Stimulated activated CD4-positive, alpha-beta T cell treated with anti-CD3 and anti-CD28 coated beads, Interleukin-12 subunit alpha, Interleukin-12 subunit beta, amount 100 ng/mL, for 48 hours (primary cell): ENCODE measurements at places on chromosomes 13 and 19.

DNA sequence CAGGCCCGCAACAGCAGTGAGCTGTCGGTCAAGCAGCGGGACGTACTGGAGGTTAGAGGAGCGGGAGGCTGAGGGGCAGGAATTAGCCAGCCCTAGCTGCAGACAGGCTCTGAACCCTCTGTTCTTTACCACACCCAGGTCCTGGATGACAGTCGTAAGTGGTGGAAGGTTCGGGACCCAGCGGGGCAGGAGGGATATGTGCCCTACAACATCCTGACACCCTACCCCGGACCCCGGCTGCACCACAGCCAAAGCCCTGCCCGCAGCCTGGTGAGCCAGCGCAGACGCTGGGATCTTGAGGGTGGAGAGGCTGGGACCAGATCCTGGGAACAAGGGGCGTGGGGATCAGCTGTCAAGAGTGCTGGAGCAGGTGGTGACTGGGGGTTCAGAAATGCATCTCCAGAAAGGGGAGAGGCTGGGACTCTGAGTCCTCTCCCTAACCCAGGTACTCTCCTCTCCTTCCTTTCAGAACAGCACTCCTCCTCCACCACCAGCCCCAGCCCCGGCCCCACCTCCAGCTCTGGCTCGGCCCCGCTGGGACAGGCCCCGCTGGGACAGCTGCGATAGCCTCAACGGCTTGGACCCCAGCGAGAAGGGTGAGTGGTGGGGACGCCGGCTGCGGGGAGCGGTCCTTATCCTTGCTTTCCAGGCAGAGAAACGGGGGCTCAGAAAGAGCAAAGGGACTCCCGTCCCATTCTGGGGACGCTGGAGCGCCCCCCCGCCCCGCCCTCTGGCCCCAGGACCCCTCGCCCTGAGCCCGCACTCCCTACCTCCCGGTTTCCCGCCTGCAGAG lies 10.4 kb downstream of the EPS8L1 start:
- no peak for DNase-seq

DNA sequence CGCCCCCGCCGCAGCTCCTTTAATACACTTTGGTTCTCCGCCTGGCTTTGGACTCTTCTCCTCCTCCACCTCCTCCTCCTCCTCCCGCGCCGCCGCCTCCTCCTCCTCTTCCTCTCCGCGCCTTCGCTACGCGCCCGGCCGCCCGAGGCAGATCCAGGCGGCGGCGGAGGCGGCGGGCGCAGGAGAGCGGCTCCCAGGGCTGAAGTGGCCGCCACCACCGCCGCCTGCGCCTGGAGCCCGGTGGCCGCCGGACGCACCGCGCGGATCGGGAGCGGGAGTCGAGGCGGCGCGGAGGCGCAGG lies at the start of gene ZIC2:
ZIC2 (plus strand) TSS at position 50 of the 301 bp plus-strand sequence. CDS start 281 bp downstream, outside the sequence.
- no peak for DNase-seq

GRCh38 chr13:99376132-99376531 lies 68.9 kb upstream of the GPR183 start:
- no peak for DNase-seq

GRCh38 chr13:27170221-27170515 lies 1.4 kb downstream of the USP12 start:
- DNase-seq = no peak

DNA sequence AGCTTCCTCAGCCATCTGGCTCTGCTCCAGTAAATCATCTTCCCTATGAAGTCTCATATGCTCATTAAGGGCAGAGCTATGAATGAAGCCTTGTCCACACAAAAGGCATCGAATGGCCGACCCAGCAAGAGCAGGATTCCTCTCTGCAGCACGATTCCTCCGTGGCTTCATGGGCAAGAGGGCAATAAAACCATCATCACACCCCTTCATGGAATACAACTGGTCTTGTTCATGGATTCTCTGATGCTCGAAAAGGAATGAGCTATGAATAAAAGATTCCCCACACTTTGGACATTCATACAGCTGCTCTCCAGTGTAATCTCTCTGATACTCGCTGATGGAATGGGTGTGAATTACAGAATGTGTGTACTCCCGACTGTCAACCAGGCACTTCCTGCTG lies 25.9 kb downstream of the PEG3 start:
- DNase-seq = no peak

DNA sequence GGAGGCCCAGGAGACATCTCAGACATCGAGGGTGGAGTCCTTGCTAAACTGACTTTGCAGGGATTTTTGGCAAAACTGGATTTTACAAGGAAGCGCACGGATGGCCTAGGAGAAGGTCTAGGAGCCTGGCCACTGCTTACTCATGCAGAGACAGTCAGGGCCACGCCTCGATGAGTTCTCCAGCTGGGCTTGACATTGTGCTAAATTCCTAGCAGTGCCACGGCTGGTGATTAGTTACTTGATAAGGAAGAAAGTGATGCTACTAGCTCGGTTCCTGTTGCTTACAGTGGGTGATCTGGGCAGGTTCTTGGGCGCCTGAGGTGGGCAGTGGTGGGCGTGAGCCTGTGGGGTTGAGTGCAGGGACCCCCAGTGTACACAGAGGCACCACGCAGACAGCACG lies 143.4 kb downstream of the SOX1 start:
- DNase-seq = no peak

- DNase-seq = no peak
These were observed 866 bp downstream of the COX7A1 start for GRCh38 chr19:36151144-36152018.

- no peak for DNase-seq
These were observed 366.2 kb downstream of the DCT start for GRCh38 chr13:94113245-94113644.

DNA sequence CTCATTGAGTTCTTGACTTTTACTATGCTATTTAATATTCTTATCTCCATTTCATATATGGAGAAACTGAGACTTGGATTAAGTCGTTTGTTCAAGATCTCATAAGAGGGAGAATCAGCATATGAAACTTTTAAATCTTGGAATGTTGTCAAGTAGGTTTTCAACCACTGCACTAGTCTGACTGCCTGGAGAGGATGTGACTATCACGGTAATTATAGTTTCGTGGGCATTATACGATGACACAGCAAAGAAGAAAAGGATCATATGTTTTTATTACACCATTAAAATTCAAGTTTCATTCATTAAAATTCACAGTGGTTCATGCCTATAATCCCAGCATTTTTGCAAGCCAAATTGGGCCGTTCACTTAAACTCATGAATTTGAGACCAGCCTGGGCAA lies 555.2 kb downstream of the SLITRK1 start:
- DNase-seq = no peak

- DNase-seq = no peak
These were observed 12.7 kb downstream of the CEACAM21 start for GRCh38 chr19:41588497-41589209.

GRCh38 chr13:26713341-26713740 lies 47.2 kb downstream of the GPR12 start:
- no peak for DNase-seq
